ENCODE measurements at places on chromosomes 5 and 9.

DNA sequence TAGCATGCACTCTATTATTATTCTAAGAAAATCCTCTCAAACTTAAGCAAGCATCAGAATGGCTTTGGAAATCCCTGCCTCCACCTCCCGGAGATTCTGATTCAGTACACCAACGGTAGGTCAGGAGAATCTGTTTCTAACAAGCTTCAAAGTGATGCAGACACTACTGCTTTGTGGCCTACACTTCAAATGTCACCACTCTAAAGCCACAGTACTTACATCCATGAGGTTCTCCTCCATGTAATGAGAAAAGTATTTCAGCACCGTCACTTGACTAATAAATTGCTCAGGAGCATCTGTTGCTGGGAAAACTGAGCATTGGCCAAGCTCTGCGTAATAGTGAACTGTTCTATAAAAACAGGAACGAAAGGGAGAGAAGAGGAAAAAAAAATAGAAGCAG, 4.8 kb downstream of the PLK2 start:
- no peak for DNase-seq

- DNase-seq = no peak
Observed at GRCh38 chr5:14296533-14297331, 153.6 kb downstream of the TRIO start.

DNA sequence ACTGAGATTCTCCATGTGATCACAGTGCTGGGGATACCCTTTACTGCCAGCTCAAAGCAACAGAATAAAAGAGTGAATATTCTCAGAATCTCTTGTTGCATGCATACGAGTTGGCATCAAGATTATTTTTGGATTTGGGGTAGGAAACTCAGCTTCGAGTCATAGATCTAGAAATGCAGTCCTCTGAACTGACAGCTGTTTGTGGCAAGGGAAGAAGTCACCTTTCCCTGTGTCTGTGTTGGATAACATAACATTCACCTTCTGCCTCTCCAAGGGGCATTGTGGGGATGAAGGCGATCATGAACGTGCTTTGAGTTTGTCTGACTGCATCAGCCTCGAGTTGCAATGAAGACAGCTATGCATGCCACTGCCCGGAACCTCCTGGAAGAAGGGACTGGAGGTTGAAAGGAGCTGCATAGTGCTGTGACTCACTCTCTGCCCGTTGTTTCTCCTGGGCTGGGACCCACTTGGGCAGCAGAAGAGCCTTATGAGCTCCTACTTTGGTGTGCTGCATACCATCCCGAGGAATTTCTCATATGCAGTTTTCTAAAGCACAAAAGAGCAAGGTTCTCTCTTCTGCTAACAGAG, 231.7 kb downstream of the ARHGAP26 start:
- DNase-seq = no peak

GRCh38 chr5:71456362-71456743, 902 bp downstream of the BDP1 start:
- DNase-seq = no peak

- DNase-seq = no peak
Observed at GRCh38 chr5:161745392-161745791, 59.9 kb downstream of the GABRA6 start.

GRCh38 chr5:74404574-74405508, 235.7 kb downstream of the ENC1 start:
- DNase-seq = no peak

DNA sequence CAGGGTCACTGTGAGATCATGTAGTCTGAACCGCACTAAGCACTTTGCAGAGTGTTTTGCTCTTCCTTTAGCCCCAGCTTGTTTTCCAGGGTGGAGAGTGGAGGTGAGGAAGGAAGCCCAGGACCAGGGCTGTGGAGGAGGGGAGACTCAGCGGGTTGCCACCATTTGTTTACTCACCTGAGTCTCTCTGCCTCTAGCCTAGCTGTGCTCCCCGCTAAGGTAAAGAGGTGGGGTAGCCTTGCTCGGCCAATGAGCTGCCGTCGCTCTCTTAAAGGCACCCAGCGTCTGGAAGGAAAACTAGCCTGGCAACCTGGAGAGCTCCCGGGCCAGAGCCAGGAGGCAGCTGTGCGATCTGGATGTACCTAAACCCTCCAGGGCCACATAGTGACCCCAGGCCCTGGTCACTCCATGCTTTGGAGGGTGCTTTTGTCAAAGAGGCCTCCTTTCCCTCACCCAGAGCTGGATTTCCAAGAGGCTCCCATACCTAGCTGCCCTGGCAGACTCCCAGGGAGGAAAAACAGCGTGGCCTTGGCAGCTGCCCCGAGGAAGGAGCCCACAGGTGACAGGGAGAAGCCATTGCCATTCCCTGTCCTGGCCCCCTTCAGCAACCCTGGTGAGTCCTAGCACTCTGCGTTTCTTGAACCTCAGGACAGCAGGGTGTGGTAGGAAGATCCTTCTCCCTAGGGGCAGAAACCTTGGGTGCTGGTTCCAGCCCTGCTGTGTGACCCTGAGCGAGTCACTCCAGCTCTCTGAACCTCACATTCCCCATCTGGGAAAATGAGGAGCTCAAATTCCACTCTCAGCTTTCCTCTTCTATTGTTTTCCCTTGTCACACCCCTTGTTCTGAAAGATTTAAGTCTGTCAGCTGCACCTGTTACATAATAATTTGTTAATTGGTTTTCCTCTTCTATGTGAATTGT, 42.4 kb upstream of the LARP1 start:
- DNase-seq = no peak

- no peak for DNase-seq
Observed at GRCh38 chr5:139038613-139039305, 159.4 kb downstream of the SIL1 start.

DNA sequence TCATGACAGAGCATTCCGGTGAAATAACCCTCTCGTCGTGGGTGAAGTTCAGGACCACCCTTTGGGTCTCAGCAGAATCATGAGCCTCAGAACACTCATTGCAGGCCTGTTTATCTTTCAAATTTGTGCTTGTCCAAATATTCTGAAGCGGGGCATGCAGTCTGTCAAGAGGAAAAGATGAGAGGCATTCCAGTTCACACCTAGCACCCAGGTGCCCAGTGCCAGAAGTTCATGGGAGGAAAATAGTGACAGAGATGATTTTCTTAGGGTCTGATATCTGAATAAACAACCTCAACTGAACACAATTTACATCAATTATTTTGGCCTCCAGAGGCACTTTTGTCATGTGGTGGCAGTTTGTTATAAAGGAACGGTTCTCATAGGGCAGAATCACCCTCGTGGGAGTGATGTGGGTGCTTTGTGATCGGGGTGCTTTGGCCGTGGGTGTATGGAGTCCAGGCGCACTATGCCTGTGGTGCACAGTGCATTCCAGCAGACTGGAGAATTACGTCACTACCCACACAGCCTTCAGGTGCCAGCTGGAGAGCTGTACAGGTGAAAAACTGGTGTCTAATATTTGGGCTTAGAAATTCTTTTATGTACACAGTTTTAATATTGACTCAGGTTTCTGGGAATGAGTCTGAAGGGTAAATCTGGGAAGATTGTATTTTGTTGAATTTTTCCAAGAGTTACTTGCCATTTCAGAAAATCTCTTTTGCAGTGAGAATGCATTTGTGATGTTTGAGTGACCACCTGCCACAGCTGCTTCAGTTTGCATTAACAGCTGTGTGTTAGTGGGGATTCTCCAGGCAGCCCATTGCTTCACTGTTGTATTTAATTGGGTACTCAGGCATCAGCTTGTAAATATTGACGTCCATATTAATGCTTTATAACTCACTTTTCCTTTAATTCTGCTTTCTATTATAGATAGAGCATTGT, 289.3 kb downstream of the FANCC start:
- DNase-seq = no peak

DNA sequence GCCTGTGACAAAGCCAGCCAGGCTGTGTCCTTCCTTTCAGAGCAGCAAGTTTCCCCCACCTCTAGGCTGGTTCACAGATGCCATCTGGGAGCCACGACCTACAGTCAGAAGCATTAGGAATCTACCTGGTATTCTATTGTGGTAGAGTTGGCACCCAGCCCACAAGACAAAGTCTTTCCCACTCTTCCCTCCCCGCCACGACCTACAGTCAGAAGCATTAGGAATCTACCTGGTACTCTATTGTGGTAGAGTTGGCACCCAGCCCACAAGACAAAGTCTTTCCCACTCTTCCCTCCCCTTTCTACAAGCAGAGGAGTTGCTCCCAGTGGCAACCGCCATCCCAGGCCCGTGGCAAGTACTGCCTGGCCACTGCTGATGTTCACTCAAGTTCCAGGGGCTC, 157.8 kb upstream of the TNC start:
- no peak for DNase-seq

DNA sequence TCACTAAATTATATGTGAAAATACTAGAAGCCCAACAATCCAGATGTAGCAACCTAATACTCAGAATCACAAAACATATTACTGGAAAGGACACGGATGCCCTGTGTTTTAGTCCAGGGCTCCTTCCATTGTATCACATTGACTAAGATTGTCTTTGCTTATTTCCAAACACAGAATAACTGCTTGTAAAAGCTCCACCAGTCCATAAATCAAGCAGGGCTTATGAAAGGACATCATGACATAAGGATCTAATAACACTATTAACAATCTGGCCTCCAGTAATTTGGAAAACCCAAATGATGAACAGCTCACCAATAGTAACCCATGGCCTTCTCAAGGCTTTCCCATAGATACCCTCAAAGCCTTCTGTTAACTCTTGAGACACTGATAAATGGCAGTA, 39.8 kb downstream of the WDR41 start:
- DNase-seq = no peak

- no peak for DNase-seq
Observed at GRCh38 chr5:38655691-38656090, 99.2 kb upstream of the LIFR start.

GRCh38 chr9:126582427-126582826, 31.3 kb upstream of the LMX1B start:
- DNase-seq = no peak

DNA sequence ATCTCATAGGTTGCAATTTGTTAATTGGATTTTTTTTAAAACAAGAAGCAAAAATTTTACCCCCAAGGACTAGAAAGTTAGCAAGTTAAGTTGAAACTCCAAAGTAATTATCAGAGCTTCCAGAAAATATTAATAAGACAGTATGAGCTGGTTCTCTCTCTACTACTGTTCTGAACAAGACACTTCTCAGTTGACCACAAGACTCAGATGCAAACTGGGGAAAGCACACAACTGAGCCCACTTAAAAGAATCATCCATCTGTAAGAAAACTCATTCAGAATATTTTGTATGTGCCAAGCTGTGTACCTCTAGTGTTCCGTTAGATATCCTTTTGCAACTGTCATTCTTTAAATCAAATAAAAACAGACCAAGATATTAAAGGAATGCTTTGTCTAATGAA, 60.0 kb downstream of the MAP1B start:
- DNase-seq = no peak

- no peak for DNase-seq
Observed at GRCh38 chr5:168404365-168404764, 81.9 kb upstream of the RARS1 start.

- DNase-seq = peak; percentile 33
Observed at GRCh38 chr5:72248410-72248981, 71.5 kb downstream of the MRPS27 start.

DNA sequence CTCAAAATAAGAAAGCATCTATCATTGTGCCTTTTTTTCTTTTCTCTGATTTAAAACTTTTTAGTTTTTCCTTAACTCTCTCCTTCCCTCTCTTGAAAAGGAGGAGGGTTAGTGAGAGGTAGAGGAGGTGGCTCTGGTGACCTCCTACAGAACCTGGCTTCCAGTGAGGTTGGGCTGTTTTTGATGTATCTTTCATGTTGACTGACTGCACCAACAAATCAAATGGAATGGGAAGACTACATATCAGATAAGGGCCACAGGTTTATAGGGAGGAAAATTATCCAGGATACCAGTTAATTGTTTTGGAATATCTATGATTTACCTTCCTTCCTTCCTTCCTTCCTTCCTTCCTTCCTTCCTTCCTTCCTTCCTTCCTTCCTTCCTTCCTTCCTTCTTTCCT, 173.2 kb downstream of the ZSWIM6 start:
- DNase-seq = no peak

DNA sequence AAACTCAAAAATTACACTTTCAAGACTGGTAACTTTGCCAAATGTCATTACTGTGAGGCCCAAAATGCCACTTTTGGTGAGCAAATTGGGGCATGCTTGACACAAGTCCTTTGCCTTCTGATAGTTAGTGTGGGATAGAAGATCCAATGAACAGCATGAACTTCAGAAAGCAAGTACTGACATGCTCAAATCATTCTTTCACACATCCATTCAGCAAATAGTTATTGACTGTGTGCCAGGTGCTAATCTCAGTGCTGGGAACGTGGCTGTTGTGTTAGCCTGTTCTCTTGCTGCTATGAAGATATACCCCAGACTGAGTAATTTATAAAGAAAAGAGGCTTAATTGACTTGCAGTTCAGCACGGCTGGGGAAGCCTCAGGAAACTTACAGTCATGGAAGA, 247.0 kb downstream of the CHSY3 start:
- DNase-seq = no peak

GRCh38 chr5:10017786-10018185, 231.9 kb downstream of the ATPSCKMT start:
- DNase-seq = no peak

DNA sequence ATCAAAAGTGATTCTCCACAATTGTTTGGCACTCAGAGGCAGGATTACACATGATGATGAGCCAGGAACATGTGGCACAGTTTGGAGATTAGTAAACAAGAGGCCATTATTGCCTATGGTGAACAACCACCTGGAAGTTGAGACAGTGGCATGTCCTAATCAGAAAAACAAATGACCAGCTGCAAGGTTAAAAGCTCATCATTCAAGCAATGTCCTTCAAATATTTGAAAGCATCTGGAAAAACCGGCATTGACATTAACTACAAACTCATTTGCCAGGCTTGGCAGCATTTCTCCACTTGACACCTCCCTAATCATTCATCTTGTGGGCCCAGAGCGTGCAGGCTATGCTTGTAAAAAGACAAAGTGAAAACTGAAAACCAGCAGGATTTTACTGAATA, 80.6 kb upstream of the MEGF10 start:
- DNase-seq = no peak

GRCh38 chr5:125199968-125200865, 453.8 kb upstream of the ZNF608 start:
- DNase-seq = peak; percentile 36

Data from erythroblast (primary cell).